Right lobe of liver (tissue), 6 donors: ENCODE measurements at places on chromosomes 2 and 18. TPM values are rescaled to one million over a fixed set of nuclear protein-coding genes. Genes with fewer than 3 reads are reported as not detected.

- DNase-seq, result no peak
Measured at GRCh38 chr2:71554706-71555056, 101.3 kb downstream of the DYSF start.

- no peak for DNase-seq
Measured at GRCh38 chr2:159564081-159564480, 52.3 kb downstream of the BAZ2B start.

DNA sequence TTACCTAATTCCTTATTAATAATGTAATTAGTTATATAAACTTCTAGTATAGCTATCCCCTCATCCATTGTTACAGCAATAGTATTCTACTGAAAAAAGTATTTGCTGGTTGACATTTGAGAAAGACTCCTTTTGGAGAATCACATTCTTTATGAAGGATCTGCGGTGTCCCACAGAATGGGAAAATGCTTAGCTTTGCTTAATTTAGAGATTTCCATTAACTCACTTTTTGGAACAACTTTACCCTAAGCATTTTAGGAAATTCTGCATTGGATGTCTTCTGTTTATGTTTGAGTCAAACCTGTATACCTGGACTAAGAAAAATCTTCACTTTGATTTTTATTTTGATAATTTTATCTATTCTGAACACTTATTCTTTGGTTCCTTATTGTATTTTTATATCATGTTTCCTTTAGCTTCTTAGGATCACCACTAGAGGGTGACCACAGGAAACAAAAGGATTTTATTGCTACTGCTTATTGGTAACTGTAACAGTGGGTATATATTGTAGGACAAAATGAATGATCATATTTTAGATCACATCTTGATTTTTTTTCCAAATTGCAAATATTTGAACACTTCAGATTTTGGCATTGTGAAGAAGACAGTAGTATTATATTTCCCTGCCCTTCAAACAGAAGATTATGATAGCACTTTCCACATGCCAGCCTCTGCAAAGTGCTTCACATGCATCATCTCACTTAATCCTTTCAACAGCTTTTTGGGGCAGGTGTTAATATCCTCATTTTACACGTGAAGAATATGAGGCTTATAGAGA is 79.6 kb downstream of the MIB1 start:
- DNase-seq, result no peak

DNA sequence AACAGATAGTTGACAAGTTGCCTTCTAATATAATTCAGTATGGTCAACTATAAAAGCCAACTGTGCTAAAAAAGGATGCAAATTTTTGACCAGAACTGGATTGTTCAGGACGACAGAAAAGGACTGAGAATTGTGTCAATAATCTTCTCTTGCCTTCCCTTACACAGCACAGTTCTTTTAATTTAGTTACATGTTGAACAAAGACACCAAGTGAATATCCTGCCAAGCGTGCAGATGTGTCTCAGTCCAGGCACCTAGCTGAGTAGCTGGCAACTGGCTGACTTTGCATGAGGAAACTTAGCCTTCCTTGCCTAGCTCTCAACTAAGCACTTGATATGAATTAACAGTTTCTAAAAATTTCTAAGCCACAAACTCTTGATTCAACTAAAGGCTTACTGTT is 801.4 kb downstream of the BCL11A start:
- DNase-seq, result no peak

DNA sequence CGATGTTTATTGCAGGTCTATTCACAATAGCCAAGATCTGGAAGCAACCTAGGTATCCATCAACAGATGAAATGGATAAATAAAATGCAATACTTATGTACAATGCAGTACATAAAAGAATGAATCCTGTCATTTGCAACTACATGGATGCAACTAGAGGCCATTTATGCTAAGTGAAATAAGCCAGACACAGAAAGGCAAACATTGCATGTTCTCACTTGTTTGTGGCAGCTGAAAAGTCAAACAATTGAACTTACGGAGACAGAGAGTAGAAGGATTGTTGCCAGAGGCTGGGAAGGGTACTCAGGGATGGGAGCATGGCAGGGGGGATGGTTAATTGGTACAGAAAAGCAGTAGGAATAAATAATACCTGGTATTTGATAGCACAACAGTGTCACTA is 563.9 kb downstream of the TMX3 start:
- DNase-seq, result no peak

- no peak for DNase-seq
Measured at GRCh38 chr2:138223319-138223718, 259.0 kb downstream of the HNMT start.

DNA sequence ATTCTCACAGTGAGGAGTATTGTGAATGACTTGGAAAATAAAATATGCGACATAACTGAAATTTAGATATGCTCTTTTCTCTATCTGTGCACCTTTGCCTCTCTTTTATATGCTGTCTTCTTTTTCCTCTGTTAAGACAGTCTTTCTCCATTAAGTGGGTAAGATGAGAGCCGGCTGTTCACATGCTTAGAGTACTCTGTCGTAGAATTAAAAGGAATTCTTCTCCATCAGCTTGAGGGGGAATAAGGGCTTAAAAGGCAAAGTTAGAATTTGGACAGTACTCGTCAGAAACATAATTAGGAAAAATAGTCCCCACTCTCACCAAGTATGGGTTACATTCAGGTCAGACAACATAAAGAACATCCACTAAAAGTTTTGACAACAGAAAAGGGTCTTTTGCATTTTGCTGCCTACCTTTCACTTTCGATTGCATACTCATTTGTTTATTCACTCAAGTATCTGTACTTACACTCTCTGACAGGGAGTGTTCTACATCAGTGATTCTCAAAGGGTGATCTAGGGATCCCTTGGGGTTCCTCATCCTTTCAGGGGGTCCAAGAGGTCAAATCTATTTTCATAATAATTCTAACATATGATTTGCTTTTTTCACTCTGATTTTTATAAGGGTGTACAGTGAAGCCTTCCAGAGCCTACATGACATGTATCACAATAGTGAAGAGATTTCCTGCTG is 48.0 kb downstream of the ARHGAP15 start:
- no peak for DNase-seq

DNA sequence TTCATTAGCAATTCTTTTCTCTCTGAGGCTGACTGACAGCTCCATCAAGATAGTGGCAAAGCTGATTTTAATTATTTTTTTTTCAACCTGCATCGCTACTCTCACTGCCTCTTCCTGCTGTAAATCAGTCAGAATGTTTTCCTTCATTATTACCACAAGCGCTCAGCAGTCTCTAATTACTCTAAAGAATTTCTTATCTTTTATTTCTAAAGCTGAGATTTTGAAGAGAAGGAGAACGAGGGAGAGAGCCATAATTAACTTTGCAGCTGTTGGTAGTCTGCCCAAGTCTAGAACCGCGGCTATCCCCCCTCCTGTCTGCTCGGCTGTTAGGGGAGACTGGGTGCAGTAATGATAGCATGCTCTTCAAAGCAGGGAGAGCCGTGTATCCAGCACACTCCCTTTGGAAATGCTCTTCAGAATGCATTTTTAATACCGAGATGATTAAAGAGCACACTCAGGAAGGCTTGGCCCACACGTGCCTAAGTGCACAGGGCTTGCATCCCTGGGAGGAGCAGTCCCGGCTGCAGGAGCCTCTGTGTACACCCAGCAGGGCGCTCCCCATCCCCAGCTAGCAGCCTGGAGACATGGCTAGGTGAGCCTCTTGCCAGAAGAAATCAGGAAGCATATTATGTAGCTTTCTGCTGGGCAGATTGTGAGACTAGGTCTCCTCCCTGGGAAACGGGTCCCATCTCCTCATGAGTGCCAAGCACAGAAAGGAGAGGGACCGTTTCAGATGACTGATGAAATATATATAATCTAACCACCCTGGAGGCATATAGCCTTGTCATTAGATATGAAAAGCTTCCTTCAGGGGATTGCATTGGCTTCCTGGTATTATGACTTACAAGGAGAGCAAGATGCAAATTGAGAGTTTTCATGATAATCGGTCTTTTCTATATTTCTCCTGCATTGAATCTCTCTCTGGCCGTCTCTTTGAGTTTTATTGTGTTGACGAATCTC is 555.2 kb downstream of the CMPK2 start:
- DNase-seq, result no peak

DNA sequence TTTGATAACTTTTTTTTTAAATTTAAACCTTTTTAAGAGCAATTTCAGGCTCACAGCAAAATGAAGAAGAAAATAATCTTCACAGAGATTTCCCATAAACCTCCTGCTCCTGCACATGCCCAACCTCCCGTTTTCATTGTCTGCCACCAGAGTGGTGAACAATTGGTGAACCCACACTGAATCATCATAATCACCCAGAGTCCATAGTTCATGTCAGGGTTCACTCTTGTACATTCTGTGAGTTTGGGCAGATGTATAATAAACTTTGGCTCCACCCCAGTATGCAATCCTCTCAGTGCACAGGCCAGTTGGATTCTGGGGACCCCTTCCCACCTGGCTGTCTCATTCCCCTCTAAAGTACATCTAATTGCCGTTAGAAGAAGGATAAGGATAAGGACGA is 24.4 kb downstream of the C18orf54 start:
- no peak for DNase-seq

DNA sequence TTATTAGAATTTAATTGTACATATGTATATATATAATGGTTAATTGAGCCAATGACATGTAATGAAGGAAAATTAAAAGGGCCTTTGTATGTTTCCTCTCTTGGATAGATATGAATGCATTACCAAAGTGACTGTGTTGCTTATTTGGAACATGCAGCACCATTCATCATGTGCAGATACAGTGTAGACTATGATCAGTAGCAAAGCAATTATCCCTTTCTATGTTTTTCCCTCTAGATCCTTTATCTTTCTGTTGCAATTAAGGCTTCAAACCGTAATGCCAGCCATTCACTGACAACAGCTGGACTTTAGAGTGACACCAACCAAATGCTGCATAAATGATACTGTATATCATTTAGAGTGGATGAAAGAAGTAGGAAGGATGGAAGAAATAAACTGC is 565.2 kb downstream of the NRXN1 start:
- DNase-seq, result no peak

GRCh38 chr2:122875091-122875865 is 1119.8 kb downstream of the TSN start:
- no peak for DNase-seq

GRCh38 chr2:202436626-202437025 is 60.5 kb downstream of the BMPR2 start:
- no peak for DNase-seq

- no peak for DNase-seq
Measured at GRCh38 chr18:52220062-52220591, 119.9 kb upstream of the DCC start.

- no peak for DNase-seq
Measured at GRCh38 chr2:203934041-203934492, 2.5 kb upstream of the ICOS start.

- DNase-seq, result no peak
Measured at GRCh38 chr2:48339451-48339850, 190.5 kb upstream of the STON1 start.

GRCh38 chr18:78549971-78550370 is 429.6 kb upstream of the SALL3 start:
- no peak for DNase-seq

DNA sequence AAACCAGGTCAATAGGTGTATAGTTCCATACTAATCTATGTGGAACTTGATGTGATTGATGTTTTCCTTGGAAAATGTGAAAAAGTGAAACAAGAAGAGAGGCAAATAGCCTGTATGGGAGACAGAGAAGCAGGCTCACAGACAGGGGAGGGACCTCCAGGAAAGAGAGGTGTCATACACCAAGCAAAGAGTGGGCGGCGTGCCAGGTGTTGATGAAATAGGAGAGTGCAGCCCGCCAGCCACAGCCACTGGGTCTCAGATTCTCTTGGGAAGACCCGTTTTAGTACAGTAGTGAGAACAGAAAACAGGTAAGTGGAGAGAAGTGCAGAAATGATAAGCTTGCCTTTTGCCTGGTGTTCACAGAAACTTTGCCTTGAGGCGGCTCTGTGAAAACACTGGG is 301.9 kb downstream of the ZNF407 start:
- DNase-seq, result peak; percentile 37

DNA sequence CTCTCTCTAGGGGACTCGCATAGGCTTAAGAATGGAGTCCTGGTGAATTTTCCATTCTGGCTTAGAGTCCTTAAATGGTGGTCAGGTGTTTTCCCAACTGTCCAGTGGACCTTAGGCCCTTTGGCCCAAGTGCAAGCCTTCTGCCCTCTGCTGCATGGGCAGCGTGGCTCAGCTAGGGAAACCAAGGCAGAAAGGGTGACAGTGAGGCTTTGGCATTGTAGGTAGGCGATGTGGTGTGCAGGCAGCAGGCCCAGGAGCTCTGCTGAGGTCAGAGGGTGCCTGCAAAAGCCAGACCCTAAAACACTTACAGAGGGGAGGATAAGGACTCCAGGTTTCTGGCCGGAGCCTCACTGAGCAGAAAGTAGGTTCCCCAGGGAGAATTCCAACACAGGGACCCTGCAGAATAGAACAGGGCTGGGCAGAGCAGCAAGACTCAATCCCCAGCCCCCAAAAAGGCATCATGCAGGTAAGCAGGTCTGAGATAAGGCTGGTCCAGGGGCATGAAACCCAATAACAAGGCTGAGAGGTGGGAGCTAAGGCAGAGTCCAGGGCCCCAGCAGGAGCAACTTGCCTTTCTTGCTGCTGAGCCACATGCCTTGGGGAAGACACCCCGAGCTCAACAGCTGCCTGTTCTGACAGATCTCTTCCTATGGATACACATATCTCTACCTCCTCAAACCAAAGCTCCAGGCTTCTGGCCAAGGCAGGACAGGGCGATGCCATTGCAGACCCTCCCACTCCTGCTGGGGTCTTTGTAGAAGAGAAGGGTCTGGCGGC is 199.7 kb downstream of the TNS1 start:
- peak; percentile 44 for DNase-seq

GRCh38 chr18:34909637-34910364 is 131.4 kb upstream of the MAPRE2 start:
- DNase-seq, result no peak

GRCh38 chr18:74831571-74832250 is 234.0 kb downstream of the ZNF407 start:
- DNase-seq, result no peak

- DNase-seq, result no peak
Measured at GRCh38 chr2:37582481-37583220, 88.8 kb downstream of the CDC42EP3 start.

DNA sequence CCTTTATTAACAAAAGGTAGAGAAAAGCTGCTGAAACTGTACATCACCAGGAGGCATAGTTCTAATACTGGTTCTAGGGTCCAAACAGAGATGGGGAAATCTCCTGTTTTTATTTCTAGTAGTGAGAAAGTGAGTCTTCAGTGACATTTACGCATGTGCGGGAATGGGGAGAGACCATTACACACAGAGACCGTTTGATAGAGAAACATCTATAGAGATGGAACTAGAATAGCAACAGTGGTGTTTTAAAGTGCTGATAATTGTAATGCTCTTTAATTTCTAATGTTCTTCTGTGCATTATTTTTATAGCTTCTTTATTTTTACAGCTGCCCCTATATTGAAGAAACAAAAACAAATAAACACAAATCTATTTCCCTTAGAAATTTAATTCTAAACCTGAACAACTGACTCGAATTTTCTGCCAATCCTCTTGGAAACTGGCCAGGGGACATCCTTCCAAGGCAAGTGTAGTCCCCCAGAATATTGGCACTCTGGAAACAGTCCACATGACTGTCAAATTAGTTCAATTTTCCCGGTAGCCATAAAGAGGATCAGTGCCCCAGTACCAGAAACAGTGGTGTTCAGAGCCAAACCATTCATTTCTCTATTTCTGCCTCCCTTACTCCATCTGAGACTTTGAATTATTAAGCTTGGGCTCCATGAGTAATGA is 260.9 kb downstream of the ICOS start:
- DNase-seq, result no peak

GLB1L gene
- total RNA-seq, result 2.4 TPM

NMS gene
- total RNA-seq, result not detected

ASAP2 gene
- 2.4 TPM for total RNA-seq

MYO3B gene
- not detected for total RNA-seq

LAMA1 gene
- total RNA-seq, result 0.56 TPM

KIAA2012 gene
- 0.56 TPM for total RNA-seq
